ENCODE measurements at places on chromosomes 4 and X.

DNA sequence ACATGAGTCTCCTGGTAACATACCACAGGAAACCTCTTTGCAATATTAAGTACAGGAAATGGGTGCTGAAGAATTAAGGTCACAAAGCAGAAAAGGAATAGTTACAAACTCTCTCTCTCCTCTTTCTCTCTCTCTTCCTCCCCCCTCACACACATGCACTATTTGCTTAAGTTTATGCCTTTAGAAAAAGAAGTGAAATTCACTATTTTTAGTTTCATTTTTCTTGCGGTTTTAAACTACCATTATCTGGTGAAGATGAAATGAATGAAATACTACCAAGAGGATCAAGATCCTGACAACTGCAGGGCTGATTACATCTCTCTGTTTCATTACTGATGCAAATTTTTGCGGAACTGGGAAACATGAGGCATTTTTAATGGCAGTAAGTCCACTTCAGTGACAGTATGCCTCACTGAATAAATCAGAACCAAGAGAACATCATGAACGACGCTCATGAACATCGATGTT, 64.3 kb upstream of the FTHL17 start:
- DNase-seq: no peak

GRCh38 chr4:90074322-90074886, 52.8 kb upstream of the CCSER1 start:
- DNase-seq: no peak

DNA sequence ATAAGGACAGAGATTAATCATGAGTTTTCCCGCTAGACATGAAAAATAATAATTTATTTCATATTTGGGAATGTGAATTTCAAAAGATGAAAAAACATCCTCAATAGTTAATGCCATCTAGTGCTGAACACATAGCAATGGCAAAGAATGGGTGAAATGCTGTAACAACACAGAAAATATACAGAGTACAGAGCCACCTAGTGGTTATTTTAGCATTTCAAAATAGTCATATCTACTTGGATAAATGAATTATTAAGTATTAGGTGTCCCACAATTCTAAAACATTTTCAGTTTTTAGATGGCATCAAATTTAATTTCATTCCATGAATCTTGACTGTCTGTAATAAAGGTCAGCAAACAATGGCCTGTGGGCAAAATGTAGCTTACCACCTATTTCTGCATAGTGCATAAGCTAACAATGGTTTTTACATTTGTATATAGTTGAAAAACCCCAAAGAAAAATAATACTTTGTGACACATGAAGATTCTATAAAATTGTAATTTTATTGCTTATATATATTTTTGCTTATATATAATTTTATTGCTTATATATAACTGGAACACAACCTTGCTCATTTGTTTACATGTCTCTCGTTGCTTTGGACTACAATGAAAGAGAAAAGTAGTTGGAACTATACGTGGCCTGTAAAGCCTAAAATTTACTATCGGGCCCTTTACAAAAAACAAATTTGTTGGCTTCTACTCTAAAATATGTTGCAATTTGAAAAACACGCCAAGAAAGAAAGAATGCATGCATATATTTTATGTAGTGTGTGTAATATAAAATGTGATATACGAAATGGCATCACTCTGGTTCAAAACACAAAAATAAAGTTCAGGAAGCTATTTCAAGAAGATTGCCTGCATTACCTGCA, 99.1 kb upstream of the FAM47C start:
- DNase-seq: no peak

- DNase-seq: no peak
Observed at GRCh38 chrX:9271789-9272525, 192.9 kb upstream of the TBL1X start.

GRCh38 chr4:156255230-156256007, 301.8 kb upstream of the CTSO start:
- DNase-seq: no peak

GRCh38 chr4:152094970-152095700, 334.3 kb upstream of the GATB start:
- no peak for DNase-seq

GRCh38 chr4:38704622-38705154, 40.7 kb downstream of the KLF3 start:
- DNase-seq: no peak

- DNase-seq: no peak
Observed at GRCh38 chr4:142331132-142331531, 515.0 kb downstream of the INPP4B start.

DNA sequence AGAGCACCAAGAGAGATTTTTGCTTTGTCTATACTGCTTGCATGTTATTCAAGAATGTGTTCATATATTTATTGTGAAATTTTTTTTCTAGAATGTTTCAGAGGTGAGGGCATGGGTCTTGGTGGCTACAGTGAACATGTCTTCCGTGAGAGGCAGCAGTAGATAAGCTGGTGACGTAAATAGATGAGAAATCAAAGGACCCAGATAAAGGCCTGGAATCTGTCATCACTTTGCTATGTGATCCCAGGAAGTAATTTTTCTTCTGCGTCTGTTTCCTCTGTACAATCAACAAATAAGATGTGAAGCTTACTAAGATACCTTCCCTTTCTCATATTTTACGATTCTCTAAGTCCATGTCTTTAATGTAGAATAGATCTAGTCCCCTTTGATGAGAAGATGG, 129.1 kb downstream of the COL4A6 start:
- no peak for DNase-seq

DNA sequence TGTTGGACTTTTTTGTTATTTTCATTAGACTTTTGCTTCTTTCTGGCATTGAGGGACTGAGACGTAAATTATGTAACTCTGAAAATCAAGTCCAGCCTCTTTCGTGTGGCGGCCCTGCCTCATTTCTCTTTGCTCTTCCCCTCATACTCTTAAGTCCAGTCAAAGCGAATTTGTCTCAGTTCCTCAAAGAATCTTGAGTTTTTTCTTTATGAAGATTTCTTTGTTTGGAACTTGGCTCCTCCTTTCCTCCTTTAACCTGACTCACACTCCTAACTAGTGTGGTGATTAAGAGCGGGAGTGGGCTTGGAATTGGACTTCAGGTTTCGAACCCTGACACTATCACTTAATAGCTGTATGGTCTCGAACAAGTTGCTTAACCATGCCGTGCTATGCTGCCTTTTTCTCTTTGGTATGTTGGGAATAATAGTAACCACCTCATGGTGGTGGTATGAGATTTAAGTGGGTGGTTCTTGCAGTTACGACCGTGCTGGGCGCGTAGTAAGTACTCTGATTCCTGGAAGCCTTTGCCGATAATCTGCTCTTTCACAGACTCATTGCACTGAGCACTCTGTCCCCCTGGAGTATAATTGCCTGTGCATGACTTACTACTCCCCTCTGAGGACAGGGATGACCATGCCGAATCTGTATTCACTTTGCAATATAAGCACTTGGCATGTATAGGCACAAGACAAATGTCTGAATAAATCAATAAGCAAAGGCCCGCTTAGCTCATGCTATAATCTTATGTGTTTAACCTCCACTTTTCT, 19.1 kb downstream of the FNIP2 start:
- no peak for DNase-seq

DNA sequence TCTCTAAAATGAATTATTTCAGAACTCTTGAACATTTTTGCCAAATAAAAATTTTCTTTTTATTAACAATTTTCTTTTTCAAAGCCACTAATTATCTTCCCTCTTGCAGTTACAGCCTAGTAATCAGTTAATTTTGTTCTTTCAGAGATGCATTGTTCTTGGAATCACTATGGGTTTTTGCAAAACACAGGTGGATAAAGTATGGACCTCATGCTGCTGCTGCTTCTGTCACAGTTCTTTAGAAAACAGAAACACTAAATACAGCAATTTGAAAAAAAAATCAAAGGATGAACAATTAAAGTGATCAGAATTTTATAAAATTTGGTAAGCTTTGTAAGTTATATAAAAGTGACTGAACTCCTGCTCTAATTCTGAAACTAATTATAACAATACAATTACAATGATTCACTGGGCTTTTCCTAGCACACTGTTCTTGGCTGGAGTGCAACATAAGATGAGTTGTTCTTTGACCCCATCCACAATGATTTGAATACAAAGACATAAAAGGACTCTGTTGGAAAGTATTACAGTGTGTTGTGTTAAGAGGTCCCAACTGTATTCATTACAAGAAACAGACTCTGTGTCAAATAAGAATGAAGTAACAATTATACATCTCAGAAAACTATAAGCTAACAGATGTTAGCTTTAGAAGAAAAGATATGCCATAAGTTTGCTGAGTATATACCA, 59.4 kb upstream of the GK2 start:
- no peak for DNase-seq

DNA sequence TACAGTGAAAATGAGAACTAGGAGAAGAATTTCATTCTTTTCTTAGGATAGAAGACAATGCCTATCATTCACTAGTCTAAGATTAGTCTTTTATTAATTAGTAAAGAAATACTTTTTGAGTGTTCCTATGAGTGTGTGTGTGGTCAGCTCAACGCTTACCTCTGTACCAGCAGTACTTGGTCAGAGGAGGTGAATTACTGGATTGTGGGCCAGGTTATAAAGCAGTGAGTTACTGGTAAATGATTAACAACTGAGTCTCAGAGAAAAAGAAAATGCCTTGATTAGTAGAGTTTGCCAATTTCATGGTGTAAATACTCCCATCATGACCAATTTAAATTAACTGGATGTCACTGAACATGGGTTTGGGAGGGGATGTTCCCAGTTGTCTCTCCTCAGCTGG, 444.6 kb downstream of the STIM2 start:
- no peak for DNase-seq

GRCh38 chr4:42985976-42986375, 93.5 kb downstream of the GRXCR1 start:
- DNase-seq: no peak

DNA sequence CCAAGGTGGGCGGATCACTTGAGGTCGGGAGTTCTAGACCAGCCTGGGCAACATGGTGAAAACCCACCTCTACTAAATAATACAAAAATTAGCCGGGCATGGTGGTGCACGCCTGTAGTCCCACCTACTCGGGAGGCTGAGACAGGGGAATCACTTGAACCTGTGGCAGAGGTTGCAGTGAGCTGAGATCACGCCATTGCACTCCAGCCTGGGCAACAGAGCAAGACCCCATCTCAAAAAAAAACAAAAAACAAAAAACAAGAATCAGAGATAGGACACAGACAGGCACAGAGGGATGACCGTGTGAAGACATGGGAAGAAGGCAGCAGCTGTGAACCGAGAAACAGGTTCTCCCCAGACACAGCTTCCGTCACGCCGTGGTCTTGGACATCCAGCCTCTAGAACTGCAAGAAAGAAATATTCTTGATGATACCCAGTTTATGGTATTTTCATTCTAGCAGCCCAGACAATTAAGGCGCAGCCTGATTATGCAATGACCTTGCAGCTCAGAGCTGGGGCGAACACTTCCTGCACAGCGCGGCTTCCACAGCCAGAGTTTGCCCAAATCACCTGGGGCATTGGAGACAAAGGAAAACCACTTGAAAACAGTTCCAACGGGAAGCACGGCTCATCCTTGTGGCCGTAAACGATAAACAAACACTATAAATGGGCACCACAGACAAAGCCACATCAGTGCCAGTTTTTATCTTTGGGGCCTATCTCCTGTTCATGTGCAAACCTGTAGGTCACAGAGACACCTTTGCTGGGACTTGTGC, 4.2 kb upstream of the ARSD start:
- DNase-seq: no peak

GRCh38 chr4:84733343-84734033, 150.6 kb downstream of the CDS1 start:
- no peak for DNase-seq

DNA sequence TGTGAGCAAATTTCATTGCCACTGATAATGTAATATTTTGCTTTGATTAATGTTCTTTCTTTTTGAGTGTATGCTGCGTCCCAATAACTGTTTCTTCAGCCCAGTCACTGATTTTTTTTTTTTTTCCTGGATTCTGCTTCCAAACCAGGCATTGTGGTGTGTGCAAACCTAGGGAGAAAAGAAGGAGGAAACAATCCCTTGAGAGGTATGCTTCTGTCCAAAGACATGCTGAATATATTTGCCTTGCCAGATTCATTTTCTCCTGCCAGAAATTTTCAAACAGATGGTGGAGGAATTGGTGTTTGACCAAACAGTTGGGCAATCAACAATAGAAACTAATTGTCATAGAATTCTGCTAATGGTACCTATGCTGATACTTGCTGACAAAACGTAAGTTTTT, 753.6 kb downstream of the RPA4 start:
- no peak for DNase-seq

GRCh38 chrX:36344301-36344700, 424.8 kb downstream of the CFAP47 start:
- DNase-seq: no peak

GRCh38 chr4:120555058-120555457, 367.5 kb downstream of the PRDM5 start:
- DNase-seq: no peak

DNA sequence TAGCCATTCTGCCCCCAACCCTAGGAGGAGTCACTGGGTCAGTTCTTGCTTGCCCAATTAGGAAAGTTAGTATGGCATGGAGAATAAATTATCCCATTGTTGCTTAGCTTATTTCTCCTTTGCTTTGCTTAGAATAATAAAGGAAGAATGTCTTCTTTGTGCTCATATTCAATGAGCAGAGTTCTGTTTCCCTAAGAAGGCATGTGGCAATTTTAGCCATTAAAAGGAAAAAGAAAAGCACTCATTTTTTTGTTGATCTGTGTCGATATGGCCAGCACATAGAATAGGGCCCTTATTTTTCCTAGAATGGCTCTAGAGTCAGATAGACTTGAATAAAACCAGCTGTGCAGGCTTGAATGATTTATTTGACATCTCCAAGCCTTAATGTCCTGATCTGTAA, 166.4 kb upstream of the PPARGC1A start:
- no peak for DNase-seq

DNA sequence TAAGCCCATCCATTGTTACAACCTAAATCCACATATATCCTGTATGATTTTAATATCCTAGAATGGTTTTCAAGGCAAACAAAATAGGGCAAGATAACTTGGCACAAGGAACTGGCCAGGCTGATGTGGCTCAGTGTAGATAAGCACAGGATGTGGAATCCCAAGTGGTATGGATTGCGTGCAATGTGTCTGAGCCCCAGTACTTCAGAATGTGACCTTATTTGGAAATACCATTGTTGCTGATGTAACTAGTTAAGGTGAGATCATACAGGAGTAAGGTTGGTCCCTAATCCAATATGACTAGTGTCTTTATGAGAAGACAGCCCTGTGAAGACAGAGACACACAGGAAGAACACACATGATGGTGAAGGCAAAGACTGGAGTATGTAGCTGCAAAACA, 72.4 kb downstream of the IL21 start:
- no peak for DNase-seq

DNA sequence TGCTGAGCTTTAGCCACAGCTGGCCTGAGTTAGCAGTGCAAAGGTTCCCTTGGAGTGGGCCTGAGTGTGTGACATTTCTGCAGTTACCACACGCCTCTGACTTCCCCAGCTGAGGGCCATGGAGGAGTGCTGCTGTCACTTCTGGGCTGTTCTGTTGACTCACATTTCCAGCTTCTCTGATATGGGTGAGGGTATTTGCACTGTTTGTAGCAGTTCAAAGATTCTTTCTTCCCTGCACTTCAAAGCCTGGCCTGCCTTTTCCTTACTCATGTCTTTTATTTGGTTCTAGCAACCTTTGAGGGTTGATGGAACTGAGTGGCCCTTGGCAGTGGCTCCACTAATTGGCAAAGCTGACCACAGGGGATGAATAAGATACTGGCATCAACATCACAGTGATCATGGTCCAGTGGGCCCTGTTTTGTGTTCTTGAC, 26.4 kb upstream of the SCML1 start:
- DNase-seq: no peak
